ENCODE measurements at places on chromosomes 13 and 19.

- no peak for DNase-seq
Measured at GRCh38 chr19:55088543-55089341, 13.1 kb downstream of the EPS8L1 start.

DNA sequence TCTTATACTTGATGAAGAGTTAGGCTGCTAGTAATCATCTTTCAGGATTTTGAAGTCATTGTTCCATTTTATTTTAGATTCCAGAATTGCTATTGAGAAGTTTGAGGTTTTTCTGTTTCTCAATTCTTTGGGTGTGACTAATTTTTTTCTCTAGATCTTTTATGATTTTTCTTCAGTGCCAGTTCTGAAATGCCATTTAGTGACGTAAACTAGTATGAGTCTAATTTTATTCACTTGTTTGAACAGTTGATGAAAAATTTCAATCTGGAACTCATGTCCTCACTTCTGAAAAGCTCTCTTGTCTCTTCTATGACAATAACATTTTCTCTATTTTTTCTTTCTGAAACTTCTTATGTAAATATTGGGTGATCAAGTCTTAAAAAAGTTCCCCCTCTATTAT is 188.5 kb upstream of the HTR2A start:
- no peak for DNase-seq

DNA sequence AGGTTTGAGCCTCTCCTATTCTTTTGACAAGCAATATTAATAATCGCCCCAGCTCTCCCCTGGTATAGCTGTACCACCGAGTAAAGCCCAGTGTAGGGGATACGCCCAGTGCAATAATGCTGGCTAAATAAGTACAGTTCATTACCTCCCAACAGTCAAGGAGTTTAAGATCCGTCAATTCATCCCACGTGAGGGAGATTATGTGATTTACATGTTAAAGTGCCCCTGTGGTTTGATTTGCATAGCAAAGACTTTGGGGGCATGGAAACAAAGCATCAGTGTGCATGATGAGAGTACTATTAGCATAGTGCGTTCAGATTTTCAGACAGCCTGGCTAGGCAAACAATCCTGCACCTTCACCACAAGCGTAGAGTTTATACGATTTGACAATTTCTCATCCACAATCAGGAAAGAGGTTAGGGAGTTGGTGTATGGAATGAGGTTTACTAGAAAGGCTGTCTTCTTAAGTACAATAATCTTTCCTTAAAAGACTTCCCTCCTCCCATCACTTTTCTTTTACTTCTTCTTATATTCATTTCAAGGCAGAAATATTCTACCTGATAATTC is 754.0 kb downstream of the DIAPH3 start:
- DNase-seq = no peak

- no peak for DNase-seq
Measured at GRCh38 chr19:38321646-38322196, 2.1 kb downstream of the KCNK6 start.

- DNase-seq = no peak
Measured at GRCh38 chr13:81078048-81078447, 737.1 kb upstream of the SPRY2 start.

- no peak for DNase-seq
Measured at GRCh38 chr13:110816500-110816899, 98.4 kb downstream of the ANKRD10 start.

DNA sequence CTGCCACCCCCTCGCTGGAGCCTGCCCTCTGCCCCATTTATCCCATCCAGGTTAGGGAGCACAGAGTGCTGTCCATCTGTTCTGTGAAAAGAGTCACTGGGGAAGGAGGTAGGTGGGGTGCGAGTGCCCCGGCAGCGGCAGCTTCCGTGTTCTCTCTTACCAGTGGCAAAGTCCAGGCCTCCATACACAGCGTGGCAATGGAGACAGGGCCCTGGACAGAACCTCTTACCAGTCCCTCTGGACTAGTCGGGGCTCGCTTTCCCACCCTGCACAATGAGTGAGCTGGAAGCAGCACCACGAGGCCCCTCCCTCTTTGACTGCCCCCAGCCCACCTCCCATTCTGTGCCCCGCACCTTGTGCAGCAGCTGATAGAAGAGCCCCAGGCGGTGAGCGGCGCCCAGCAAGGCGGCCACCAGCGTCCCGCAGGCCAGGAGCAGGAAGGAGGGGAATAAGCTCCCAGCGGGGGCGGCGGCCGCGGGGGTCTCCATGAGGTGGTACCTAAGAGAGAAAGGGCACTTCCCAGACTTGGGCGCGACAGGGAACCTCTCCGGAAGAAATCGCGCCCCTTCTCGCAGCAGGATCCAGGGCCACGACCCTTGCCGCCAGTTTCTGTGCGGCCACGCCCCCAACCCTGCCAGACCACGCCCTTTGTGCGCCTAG is 17.5 kb downstream of the SYDE1 start:
- no peak for DNase-seq

DNA sequence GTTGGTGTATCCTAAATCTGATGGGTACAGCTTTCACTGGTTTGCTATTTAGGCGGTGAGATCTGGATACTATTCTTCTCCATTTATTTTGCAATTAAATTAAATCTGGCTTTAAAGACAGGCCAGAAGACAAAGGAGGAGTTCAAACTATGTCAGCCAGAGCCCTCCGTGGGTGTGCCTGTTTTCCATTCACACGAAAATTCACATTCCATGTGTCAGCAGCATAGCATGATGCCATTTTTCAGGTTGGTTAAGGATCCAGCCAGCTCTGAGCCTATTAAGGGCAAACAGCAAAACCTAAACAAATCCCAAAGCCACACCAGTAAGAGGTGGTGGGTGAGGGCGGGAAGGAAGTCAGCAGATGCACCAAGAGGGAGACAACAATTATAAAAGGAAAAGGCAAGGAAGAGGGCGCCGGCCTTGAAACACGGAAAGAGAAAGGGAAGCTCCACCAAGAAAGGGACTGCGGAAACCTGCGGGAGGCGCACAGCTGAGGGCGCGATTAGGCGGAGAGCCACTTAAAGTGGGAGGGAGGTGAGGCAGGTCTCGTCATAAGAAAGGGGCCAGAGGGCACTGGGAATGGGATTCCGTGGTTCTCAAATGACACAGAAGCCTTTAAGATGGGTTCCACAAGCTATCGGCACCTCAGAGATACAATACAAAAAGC is 43.0 kb downstream of the CARS2 start:
- no peak for DNase-seq

DNA sequence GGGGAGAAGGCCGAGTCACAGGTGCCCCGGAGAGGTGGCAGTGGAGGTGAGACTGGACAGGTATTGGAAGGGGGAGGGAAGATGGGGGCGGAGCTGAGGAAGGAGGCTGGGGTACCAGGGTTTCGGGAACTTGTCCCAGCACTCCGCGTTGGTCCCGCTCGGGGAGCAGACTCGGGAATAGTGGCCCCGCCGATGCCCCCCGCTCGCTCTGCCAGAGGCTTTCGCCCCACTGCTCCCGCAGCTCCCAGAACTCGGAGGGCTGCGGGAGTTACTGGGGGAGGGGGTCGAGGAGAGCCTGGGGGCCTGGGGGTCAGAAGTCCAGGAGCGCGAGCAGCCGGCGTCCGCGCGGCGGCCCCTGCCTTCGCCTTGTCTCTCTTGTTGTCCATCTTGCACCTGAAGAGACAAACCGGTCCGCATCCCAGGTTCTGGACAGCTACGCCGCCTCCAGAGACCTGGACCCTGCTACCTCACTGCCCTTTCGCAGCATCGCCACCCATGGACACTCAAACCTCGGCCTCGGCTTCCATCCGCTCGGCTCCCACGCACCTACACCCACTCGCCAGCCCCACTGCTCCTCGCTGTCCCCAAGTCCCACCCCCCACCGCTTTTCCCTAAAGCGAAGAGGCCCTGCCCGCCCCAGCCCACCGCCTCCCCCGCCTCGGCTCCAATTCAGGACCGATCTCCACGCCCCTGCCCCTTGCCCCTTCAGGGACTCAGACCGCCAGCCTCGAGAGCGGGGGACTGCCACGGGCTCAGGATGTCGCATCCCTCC is 700 bp downstream of the PRR36 start:
- no peak for DNase-seq

- no peak for DNase-seq
Measured at GRCh38 chr13:113364311-113364889, 470 bp upstream of the GRTP1 start.

DNA sequence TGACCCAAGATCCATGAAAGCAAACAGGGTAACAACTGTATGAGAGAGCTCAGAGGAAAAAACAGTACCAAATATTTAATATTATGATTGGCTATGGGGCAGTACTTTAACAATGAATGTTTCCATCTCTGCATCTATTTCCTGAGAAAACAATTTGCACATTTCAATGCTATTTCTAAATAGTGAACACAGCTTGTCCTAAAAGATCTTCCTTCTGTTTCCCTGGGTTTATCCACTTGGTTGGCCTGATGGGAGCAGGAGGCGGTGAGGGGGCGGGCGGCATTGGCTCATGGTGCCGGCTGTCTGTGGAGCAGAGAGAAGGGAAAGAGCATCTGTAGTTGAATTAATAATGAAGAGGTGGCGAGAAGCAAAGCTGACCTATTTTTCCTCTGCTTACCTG is 291.4 kb downstream of the DCLK1 start:
- no peak for DNase-seq

GRCh38 chr19:12364391-12365235 is 870 bp downstream of the ZNF442 start:
- no peak for DNase-seq

GRCh38 chr19:35017507-35017906 is 12.8 kb upstream of the SCN1B start:
- no peak for DNase-seq

GRCh38 chr13:84207509-84207908 is 325.2 kb upstream of the SLITRK1 start:
- no peak for DNase-seq

GRCh38 chr19:22608441-22608840 is 25.7 kb upstream of the ZNF492 start:
- DNase-seq = no peak

- DNase-seq = no peak
Measured at GRCh38 chr19:28878862-28879566, 333.9 kb downstream of the UQCRFS1 start.

- DNase-seq = no peak
Measured at GRCh38 chr19:3194106-3195087, 8.7 kb downstream of the NCLN start.

- no peak for DNase-seq
Measured at GRCh38 chr13:49098771-49099512, 121.2 kb upstream of the MLNR start.

GRCh38 chr13:19634256-19634740 is 839 bp downstream of the MPHOSPH8 start:
- no peak for DNase-seq

DNA sequence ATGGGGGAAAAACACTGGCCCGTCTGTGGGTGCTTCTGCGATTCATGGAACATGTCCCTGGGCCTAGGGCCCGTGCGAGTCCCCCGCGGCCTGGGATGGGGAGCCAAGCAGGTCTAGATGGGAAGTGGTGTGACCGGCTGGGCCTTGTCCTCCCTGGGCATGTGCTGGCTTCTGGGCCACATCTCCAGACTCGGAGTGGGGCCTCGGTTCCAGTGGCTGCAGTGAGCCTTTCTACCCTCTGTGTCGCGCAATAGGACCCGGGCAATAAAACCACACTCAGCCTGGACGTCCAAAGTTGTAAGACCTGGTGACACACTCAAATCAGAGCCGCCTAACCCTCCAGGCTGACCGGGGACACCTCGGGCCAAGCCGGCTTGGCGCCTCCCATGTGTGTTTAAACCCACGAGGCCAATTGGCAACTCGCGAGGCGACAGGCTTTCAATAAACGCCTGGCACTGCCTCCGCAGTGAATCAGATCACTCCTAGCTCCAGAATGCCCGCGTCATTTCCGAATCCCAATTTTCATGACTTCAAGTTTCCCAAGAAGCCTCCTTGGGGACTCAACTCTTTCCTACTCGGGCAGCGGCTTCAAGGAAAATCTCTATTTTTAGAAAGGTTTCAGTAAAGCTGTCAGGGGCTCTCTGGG is 57.3 kb downstream of the KLF2 start:
- DNase-seq = no peak

- no peak for DNase-seq
Measured at GRCh38 chr13:110790371-110790770, 76.9 kb downstream of the ING1 start.

GRCh38 chr19:18639706-18640243 is 2.9 kb downstream of the KLHL26 start:
- no peak for DNase-seq

DNA sequence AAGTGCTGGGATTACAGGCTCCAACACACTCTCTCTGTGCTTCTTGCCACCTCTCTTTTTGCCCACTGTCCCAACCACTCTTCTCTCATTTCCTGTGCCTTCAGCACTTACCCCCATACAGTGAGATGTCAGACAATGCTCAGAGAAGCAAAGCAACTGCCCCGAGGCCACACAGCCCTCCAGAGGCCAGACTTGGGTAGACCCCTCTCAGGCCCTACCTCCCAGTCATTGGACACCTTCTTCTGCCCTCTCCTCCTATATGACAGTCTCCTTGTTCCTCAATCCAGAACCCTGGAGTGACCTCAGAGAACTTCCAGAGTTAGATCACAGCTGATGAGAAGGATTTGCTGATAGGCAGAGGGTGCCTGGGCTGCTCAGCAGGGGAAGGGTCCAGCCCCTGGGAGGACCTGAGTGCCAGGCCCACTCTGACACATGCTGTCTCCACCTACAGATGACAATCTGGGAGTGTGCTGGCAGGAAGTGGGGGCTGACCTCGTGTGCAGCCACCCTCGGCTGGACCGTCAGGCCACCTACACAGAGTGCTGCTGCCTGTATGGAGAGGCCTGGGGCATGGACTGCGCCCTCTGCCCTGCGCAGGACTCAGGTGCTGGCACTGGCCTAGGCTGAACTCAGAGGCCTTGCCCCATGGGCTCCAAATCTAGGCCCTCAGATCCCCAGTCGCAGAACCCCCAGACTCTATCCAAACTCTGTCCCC is 24.4 kb downstream of the LTBP4 start:
- DNase-seq = no peak

DNA sequence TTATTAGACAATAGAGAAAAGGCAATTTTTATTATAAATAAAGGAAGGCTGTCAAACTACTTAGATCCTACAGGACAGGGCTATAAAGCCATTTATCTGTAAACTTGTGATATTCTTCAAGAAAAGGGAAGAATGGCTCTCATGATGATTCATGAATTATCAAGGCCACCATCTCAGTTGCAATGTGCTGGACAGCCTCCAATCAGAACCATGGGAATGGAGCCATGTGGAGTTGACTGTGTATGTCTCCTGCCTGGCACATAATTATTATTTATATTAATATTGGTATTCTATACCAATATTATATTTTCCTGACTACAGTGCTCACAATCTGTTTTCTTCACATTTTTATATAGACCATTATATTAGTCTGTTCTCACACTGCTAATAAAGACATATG is 560.5 kb upstream of the MIR17HG start:
- no peak for DNase-seq

- no peak for DNase-seq
Measured at GRCh38 chr19:16893686-16893989, 4.8 kb downstream of the F2RL3 start.

All from NCI-H2081 treated with DMSO at 0.1 percent for 48 hours (cell line).